ENCODE measurements at places on chromosomes 4 and X.

GRCh38 chrX:39619182-39620009, 478.4 kb downstream of the BCOR start:
- DNase-seq = no peak

DNA sequence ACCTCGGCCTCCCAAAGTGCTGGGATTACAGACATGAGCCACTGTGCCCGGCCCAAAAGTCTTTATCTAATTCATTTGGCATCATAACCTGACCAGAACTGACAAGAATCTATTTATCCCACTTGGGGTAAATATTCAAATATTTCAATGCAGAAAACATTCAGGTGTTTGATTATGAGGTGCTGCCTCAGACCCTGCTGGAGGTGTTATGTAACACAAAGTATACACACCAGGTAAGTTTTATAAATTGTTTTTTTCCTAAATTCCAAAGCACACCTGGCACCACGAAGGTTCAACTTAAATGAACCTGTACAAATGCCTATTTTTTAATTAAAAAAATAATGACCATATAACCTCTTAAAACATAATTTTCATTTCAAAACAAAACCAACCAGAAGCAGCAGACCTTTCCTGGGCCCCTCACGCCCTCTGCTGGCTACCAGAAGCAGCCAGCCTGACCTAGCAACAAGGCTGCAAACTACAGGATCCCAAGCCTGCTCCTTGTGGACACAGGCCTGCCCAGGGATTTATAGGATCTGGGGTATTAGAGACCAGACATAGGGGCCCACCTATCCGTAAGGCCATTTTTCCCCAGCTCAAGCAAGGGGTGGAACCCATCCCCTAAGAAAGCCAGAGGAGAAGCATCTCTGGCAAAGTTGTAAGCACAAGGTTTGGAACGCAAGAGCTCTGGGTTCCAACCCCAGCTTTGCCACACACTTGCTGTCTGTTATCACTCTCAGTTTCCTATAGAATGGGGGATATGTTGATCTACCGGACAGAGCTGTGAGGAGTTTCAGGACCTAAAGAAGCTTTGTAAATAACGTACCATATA, 11.7 kb downstream of the OTUD5 start:
- DNase-seq = peak; percentile 23

- no peak for DNase-seq
Measured at GRCh38 chr4:121273191-121273590, 107.6 kb downstream of the QRFPR start.

GRCh38 chr4:581181-581580, 5.1 kb upstream of the TMEM271 start:
- DNase-seq = no peak

DNA sequence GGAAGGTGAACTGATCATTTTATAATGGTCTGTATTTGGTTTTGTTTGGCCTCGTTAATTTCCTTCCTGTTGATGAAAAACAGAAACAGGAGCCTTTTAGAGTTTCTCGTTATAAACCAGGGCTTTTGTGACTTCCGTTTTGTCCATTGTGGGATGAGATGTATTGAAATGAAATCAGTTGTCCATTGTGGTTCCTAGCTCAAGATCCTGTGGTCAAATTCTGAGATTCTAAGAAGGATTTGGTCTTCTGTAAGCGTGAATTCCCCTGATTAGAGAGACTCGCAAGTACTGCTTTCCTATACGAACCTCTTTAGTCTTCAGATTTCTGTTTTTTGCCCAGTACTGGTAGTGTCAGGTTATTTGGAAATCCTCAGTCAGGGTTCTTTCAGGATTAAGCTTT, 101.7 kb downstream of the RAPGEF2 start:
- DNase-seq = no peak

DNA sequence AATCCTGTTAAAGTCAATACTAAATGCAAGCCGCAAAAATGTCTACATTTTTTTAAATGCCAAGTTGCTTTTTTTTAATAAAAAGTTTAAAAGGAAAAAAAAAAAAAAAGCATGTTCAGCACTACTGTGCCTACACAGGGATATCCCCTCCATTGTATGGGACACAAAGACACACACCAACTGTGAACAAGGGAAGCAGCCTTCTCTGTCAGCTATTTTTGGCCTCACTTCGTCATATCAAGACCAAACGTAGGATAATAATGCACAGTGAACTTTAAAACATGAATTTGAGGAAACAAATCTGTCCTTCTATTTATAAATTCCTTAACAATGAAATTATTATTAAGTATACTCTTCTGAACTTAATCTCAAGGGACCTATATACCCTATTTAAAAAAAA, 4.4 kb downstream of the FBXW7 start:
- no peak for DNase-seq

DNA sequence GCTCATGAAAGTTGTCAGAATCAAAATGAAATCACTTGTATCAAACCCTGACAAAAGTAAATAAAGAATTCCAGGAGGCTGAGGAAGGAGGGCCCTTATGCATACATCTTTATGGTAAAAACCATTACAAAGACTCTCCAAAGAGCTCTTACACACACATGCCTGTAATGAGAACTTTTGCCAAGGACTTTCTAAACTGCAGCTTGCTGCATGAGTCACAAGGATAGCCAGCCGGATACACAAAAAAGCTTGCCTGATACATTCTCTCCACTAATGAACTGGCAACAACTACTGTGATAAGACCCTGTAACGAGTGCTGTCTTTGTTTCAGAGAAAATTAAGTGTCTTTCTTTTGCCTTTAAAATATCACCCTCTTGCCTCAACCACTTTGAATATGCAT, 618.1 kb downstream of the PPP4R3C start:
- DNase-seq = no peak
